ENCODE measurements at places on chromosomes 3 and 15.

- no peak for DNase-seq
Observed at GRCh38 chr3:187104933-187105332, 34.4 kb downstream of the RPL39L start.

DNA sequence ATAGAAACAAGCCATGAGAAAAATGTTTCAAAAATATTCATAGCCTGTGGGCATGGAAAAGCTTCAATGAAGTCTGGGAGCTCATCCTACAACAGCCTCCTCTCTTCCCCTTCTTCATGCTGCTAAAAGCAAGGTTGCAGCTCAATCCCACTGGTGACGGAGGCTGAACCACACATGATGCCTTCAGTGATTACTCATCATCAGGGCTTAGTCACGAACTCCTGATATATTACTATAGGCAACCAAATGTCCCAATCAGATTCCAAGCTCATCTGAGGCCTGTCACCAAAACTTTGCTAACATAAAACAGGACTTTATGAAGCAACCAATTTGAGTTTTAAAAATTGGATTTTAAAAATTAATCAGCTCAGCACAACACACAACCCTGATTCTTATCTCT, 24.0 kb upstream of the SLC24A5 start:
- no peak for DNase-seq

GRCh38 chr15:22933641-22934061, 46.5 kb downstream of the CYFIP1 start:
- DNase-seq, result no peak

DNA sequence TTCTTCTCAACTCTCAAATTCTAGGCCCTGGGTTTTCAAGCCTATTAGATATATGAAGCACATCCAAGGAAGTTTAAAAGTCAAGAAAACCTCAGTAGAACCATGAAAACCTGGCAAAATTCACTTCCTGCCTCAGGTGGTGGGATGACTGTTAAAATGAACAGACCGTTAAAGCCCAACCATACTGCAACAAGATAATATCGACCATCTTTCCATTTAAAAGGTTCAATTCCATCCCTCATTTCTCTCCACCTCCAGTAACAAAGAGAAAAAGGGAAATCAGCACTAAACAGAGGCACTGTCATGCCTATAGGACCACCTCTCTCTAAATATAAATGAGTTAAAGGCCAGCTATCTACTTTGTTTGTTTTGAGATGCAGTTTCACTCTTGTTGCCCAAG, 31.2 kb downstream of the EDC3 start:
- no peak for DNase-seq

DNA sequence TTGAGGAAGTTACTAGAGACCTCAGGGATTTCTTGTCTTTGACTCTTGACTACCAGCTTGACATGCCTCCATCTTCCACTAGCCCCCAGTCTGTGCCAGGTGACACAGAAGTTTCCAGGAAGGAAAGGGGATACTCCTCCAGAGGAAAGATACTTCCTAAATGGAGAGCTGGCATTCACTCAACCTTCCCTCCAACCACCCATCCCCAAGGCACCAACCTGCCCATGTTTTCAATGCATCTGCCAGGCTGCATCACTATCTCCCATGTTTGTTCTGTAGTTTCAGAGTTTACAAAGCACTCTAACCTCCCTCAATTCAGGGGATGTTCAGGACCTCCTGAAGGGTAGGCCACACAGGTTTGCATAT, 198.4 kb upstream of the LPP start:
- no peak for DNase-seq

DNA sequence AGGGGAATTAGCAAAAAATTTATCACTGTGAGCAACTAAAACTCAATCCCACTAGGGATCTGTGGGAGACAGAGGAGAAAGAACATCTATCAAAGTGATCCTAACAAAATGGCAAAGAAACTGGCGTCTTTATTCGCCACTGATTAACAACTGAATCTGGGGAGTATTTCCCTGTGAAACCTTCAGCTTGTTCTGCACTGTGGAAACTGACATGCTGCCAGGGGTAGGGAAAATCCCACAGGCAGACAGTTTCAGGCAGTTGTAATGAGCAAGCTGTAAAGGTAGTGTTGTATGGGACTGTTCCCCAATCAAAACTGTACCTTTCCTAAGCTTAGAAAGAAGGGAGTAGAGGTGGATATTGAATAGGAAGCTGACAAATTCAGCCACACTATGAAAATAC, 611.7 kb downstream of the VGLL3 start:
- no peak for DNase-seq

DNA sequence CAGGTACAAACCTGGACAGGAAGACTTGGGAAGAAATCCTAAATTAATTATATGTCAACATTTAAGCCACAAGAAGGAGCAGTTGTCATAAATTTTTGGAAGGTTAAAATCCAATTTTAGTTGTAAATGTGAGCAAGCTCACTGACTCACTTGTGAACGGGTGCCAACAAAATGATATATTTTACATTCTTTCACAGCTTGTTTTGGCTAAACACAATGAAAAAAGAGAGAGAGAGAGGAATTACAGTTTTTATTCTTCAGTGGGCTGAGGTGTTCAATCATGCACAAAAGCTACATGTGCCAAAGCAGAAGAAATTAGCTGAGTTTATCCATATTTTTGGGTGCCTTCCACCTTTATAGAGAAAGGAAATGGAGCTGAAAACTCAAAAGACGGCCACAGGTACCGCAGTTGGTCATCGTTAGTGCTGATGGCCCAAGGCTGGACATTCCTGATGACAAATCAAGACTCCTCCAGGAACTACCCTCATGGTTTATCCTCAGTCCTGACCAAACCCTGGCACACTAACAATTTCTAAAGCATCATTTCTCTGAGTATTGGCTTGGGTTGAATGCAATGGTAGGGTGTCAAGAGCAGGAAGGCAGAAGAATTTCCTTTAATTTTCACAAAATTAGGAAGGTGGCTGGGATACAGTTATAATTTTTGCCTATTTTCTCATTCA, 37.6 kb upstream of the WNT5A start:
- DNase-seq, result no peak

- DNase-seq, result no peak
Observed at GRCh38 chr3:25558121-25558520, 106.6 kb downstream of the TOP2B start.

GRCh38 chr3:186453531-186453930, 90.6 kb downstream of the CRYGS start:
- no peak for DNase-seq

- DNase-seq, result no peak
Observed at GRCh38 chr15:70149667-70150404, 52.1 kb upstream of the TLE3 start.

- no peak for DNase-seq
Observed at GRCh38 chr3:111621535-111621934, 26.4 kb upstream of the ZBED2 start.

DNA sequence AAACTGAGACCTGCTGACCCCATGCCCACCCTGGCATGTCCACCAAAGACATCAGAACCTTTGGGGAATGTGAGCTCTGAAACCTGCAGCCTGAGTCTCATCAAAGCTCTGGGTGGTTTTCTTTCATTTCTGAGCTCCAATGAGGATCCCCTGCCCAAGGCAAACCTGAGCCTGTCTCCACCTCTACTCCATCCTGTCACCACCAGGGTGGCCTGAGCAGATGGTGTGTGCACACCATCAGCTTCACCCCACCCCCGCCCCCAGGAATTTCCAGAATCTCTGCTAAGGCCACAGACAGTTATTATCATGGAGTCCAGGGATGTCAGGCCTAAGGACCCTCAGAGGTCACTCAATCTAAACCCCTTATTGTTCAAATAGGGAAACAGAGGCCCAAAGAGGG, 1.3 kb downstream of the XIRP1 start:
- DNase-seq, result no peak

- no peak for DNase-seq
Observed at GRCh38 chr15:99719096-99719541, 14.1 kb downstream of the LYSMD4 start.

- DNase-seq, result no peak
Observed at GRCh38 chr3:33791477-33792166, 6.8 kb upstream of the PDCD6IP start.

- DNase-seq, result no peak
Observed at GRCh38 chr3:134665243-134665642, 14.4 kb upstream of the KY start.

GRCh38 chr3:77041811-77042210, 1.9 kb downstream of the ROBO2 start:
- DNase-seq, result no peak

- no peak for DNase-seq
Observed at GRCh38 chr3:26683902-26684301, 61.3 kb downstream of the LRRC3B start.

GRCh38 chr3:71681224-71681668, 44.0 kb downstream of the EIF4E3 start:
- no peak for DNase-seq

- no peak for DNase-seq
Observed at GRCh38 chr3:147297761-147298350, 108.5 kb downstream of the ZIC4 start.

DNA sequence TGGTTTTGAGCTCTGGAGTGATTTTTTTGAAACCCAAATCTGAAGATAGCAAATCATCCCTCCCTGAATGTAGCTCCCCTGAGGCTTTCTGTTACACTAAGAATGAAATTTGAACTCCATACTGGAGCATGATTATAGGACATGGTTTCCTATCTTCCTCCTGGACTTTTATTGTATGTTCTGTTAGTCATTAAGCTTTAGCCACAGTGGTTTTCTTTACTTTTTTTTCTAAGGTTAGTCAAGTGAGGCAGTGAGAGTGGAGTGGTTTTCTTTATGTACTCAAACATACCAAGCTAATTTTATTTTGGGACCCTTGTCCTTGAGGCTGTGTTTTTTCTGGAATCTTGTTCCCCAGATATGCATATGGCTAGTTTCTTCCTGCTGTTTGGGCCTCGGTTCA, 55.2 kb upstream of the FRMD4B start:
- DNase-seq, result no peak

Measured in AG09319 (cell line).